Osteoblast (primary cell): ENCODE measurements at places on chromosomes 7 and 10. TPM values are rescaled to one million over a fixed set of nuclear protein-coding genes. Genes with fewer than 3 reads are reported as not detected.

DNA sequence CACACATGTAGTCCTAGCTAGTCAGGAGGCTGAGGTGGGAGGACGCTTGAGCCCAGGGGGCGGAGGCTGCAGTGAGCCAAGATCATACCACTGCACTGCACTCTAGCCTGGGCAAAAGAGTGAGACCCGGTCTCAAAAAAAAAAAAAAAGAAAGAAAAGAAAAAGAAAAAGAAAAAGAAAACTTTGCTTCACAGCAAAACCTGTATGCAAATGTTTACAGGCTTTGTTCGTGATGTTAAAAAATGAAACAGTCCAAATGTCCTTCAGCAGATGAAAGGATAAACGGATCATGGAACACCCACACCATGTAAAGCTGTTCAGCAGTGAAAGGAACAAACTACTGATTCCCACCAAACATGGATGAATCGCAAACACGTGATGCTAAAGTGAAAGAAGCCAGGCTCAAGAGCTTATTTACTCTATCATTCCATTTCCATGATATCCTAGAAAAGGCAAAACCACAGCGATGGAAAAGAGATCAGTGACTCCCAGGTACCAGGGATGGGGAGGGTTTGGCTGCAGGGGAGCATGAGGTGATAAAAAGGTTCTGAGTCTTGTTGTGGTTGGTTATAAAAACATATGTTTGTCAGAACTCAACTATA is 15.1 kb downstream of the LRRC20 start:
- peak; percentile 81 for DNase-seq

The CCM2 gene
- total RNA-seq = 41.8 and 42.3 TPM in 2 replicates

DNA sequence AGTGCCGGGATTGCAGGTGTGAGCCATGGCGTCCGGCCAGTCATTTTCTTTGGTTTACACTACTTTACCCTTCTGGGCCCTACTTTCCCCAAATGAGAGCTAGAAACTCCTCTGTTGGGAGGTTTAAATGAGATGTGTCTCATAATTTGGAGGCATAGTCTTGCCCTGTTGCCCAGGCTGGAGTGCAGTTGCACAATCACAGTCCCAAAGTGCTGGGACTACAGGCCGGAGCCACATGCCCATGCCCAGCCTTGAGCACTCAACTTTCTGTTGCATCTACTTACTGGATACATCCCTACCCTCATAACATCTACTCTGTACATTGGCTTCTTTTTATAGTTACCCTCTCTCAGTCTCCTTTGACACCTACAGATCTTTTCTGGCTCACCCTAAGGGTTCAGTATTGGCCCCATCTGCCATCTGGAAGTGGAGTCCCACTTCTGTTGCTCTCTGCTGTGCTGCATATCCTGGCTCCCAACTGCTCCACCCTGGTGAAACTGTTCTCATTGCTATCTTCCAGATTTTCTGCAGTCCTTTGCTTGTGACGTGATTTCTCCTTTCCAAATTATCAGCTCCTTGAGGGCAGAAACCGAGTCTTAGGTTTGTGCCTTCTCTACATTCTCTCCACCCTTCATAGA is 8.4 kb downstream of the EIF4H start:
- no peak for DNase-seq

DNA sequence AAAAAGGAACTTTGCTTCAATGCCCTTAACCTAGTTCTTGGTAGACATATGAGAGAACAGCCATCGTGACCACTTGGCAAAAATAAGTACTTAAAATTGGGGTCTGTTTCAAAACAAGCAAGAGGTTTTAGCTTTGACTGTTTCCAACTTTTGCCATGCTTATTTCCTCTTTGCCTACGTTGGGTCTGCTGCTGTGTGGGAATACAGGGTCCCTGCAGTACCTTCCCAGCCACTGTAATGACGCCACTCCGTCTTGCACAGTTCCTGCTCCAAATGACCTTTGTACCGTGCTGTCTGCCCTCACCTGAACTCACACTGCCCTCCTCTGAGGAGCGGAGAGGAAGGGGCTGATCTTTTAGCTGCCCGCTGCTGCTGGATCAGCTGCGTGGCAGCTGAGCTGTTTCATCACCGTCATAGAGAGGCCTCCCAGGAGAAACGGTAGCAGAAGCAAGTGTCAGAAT is 133.1 kb downstream of the MAPK8 start:
- peak; percentile 83 for DNase-seq

GRCh38 chr10:43111921-43112607 is 26.2 kb upstream of the CSGALNACT2 start:
- no peak for DNase-seq

- no peak for DNase-seq
Observed at GRCh38 chr10:58319599-58319998, 15.2 kb upstream of the UBE2D1 start.

- DNase-seq = no peak
Observed at GRCh38 chr7:7201578-7202374, 19.4 kb downstream of the C1GALT1 start.

The HOXA2 gene
- 0.36 and 0.59 TPM in 2 replicates for total RNA-seq

DNA sequence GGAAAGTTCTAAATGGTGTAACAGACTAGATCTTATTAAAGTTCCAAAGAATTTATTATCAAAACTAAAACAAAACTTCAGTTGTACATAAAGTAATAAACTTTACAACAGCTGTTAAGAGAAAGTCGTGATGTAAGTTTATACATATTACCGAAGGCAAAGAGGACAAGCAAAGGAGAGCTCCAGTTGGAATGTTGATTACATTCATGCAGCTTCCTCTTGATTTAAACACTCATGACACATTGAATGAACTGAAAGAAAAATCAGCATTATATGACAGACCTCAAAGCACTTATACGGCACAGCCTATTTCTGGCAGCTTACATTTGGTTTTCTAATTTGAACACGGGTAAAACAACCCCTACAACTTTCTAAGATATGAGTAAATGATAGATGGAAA is 13.6 kb downstream of the SRI start:
- no peak for DNase-seq

- DNase-seq = no peak
Observed at GRCh38 chr10:16822027-16822426, 4.8 kb upstream of the RSU1 start.

DNA sequence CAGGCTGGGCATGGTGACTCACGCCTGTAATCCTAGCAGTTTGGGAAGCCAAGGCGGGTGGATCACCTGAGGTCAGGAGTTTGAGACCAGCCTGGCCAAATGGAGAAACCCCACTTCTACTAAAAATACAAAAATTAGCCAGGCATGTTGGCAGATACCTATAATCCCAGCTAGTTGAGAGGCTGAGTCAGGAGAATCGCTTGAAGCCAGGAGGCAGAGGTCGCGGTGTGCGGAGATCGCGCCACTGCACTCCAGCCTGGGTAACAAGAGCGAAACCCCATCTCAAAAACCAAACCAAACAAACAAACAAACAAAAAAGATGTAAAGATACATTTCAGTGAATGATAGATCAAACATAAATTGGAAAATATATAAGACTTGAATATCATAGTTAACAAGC is 105.9 kb downstream of the PLPP4 start:
- no peak for DNase-seq

DNA sequence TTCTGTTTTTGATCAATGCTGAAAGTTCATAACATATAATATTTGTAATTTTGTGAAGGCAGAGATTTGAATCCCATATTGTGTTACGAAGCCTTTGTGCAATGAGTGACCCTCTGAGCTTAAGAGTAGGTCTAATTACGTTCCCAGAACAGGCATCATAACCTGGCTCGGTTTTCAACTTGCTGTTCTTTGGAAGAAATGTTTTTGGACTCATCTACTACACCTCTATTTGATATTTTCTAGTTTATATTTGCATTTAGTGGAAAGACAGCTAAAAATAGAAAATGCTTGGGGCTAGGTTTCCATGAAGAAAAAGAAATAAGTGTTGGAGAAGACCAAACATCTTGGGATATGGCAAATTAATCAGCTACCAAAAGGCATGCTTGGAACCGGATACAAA is 234.8 kb downstream of the AGMO start:
- no peak for DNase-seq

DNA sequence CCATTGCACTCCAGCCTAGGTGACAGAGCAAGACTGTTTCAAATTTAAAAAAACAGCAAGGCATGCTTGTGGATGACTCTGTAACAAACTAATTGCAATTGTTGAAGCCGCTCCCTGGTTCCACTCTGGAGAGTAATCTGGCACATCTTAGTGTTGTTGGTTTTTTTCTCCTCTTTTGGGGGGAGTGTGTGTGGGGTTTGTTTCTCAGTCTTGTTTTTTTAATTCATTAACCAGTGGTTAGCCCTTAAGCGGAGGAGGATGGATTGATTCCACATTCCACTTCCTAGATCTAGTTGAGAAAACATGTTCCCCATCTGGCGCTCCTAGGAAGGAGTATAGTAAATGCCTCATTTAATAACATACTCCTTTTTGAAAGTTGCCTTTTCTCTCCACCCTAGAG is 8.6 kb upstream of the ZNF713 start:
- no peak for DNase-seq

DNA sequence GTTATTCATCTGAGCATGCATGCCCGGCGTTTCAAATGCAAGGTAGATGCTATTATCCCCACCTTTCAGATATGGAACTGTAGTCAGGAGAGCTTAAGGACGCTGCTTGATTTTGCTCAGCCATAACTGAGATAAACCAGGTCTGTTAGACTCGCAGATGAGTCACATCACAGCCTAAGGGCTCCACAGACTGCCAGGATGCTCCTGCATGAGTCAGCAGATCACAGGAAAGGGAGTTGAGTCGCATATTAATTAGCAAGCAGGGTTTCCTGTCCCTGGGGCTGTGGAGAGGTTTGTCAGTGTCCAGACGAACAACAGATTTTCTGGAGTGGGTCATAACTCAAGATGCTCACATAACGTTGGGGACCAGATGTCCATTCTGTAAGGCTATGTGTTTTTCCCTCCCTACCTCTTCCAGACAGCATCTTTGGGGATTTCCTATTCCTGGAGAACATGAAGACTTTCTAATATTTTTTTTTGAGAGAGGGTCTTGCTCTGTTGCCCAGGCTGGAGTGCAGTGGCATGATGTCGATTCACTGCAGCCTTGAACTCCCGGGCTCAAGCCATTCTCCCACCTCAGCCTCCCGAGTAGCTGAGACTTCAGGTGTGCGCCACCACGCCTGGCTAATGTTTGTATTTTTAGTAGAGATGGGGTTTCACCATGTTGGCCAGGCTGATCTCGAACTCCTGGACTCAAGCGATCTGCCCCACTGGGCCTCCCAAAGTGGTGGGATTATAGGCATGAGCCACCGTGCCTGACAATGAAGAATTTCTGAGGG is 36.7 kb downstream of the PFKFB3 start:
- peak; percentile 98 for DNase-seq

DNA sequence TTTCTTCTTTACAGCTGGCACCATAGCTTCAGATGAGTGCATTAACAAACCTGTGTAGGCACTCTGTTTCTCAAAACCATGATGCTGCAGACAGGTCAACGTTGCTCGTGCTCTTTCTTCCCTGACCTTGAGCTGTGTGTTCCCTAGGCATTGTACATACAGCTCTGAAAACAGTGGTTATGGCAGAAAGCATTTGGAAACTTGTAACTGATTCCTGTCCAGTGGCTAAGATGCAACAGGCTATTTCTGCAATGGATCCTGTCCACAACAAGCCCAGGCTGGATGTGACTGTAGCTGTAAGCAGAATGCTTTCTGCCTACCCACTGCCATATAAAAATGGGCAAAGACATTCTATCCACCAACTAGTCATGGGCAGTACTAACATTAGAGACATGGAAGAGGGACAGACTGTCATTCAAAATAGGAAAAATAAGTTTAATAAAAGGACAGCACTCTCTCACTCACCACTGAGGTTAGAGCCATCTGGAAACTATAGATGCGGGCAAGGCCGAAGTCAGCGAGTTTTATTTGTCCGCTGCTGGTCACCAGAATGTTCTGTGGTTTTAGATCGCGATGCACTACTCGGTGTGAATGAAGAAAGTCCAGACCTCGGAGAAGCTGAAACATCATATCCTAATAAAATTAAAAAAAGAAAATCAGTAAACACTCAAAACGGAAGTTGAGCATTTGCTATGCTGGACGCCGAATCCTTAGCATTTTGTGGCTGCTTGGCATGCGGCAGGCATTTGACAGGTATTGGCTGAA is 111.0 kb downstream of the CDK6 start:
- DNase-seq = no peak

GRCh38 chr7:67564959-67565358 is 568.3 kb downstream of the TYW1 start:
- DNase-seq = no peak

- DNase-seq = no peak
Observed at GRCh38 chr10:113921561-113922370, 67.3 kb downstream of the NHLRC2 start.

DNA sequence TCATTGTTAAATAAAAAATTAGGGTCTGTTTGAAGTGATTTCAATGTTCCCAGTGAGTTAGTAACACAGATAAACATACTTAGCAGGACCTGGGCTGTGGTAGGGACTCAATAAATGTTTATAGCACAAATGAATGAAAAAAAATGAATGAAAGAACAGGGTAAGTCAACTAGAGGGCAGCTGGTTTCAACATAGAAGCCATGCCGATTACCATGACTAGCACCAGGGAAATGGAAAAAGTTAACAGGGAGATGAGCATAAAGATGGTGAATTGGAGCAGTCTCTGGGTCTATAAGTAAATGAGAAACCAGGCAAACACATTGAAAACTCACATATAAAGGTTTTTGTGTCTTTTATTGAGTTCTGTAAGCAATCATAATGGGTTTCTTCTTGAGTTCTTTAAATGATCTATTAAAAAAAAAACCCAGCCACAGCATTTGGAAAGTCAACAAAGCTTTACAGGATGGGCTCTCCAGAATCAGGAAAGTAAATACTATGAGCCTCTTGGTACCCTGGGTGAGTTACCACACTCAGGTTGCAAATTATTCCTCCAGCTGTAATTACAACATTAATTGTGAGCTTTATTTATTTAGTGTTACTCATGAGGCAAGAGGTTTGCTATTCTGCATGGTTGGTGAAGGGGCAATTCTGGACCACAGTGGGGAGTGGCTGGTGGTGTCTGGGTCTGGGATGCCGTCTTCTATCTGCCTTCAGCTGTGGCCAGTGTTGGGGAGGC is 46.1 kb upstream of the MTPN start:
- DNase-seq = no peak

- peak; percentile 47 for DNase-seq
Observed at GRCh38 chr10:97067716-97068391, 117.9 kb downstream of the SLIT1 start.

The NPC1L1 gene
- total RNA-seq = not detected in 2 replicates

- no peak for DNase-seq
Observed at GRCh38 chr7:50379082-50379481, 71.1 kb downstream of the FIGNL1 start.

DNA sequence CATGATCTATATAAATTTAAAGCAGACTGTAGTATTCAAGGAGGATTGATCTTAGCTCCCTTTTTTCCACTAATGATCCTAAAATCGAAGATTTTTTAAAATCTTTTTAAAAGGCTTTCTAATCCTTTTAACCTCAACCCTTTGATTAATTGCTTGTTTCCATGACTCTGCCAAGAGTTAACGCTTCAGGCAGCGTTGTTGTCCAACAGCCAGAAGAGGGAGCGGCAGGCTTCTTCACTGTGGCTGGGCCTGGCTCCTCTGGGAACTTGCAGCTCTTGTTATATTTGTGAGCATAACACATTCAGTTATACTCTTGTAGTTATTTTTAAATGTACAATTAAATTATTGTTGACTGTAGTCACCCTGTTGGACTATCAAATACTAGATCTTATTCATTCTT is 26.3 kb downstream of the CRCP start:
- DNase-seq = no peak
